GM23248 (cell line): ENCODE measurements at places on chromosomes 6 and 20.

DNA sequence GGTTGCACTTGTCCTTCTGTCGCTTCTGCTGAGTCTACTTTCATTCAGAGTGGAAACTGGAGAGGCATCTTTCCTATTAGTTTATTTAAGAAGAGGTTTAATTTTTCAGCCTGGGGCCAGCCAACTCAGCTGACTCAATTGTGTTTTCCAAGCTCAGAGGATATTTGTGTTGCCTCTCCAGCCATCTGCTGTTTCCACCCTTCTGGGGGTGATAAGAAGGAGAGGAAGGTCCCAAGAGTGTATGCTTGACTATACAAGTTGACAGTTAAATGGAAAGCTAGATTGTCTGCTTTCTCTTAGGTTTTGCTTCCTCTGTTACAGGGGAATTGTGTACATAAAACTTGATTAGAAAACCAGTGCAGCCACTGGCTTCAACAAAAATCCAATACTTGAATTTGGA lies 3.0 kb downstream of the PSMF1 start:
- no peak for DNase-seq

DNA sequence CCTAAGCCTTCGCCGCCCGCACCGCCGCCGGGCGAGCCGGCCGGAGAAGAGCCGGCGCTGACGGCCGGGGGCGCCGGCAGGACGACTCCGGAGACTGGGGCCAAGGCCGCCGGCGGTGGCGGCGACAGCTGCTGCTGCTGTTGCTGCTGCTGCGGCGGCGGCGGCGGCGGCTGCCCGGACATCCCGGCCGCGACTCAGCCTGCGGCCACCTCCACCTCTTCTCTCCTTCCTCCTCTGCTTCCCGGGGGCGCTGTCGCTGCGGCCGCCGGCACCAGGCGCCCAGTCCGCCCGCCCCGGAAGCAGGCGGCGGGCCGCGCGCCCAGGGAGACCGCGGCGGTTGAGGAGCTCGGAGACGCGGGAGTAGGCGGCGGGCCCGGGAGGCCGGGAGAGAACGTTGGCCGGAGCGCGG lies 307 bp downstream of the RANBP9 start:
- no peak for DNase-seq

GRCh38 chr20:62212299-62212698 lies 7.8 kb downstream of the HRH3 start:
- no peak for DNase-seq

- DNase-seq: peak; percentile 87
These were observed 28.9 kb downstream of the VEGFA start for GRCh38 chr6:43798688-43799444.

- DNase-seq: peak; percentile 81
These were observed 129.1 kb upstream of the SMLR1 start for GRCh38 chr6:130697995-130698535.

DNA sequence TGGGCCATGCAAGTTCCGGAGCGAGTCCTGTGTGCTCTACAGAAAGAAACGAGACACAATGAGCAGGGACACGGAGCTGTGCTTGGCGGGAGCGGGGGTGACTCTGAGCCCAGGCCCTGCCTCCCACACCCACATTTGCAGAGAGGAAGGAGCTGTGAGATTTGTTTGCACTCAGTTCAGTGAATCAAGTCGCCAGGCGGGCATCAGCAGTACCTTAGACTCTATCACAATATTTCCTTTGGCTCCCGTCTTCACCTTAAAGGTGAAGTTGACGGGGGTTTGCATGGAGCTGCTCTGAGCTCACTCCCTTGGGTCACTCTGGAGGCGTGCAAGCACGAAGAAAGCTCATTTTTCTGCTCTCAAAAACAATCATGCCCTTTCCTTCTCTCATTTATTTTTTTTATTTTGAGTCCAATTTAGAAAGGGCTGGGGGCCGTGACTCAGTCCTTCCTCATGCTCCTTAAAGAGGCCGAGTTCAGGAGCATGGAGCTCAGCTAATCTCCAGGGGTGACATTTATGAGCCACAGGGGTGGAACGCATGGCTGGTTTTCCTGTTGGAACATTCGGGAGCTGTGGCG lies 188.2 kb downstream of the NFATC2 start:
- DNase-seq: peak; percentile 76

DNA sequence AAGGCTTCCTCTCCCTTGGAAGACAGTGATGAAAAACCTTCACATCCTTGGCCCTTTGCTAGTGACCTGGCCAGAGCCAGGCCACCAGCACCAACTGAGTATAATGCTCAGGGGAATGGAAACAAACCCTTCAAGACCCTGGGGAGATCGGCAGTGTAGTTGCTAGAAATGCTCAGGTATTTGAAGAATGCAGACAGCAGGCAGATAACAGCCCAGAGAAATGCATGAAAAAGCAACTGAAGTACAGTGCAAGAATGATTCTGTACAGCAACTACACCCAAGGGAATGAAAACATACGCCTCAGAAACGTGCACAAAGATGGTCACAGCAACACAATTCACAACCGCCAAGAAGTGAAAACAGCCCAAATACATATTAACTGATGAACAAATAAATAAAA lies 41.1 kb downstream of the PPP1R3G start:
- DNase-seq: no peak

DNA sequence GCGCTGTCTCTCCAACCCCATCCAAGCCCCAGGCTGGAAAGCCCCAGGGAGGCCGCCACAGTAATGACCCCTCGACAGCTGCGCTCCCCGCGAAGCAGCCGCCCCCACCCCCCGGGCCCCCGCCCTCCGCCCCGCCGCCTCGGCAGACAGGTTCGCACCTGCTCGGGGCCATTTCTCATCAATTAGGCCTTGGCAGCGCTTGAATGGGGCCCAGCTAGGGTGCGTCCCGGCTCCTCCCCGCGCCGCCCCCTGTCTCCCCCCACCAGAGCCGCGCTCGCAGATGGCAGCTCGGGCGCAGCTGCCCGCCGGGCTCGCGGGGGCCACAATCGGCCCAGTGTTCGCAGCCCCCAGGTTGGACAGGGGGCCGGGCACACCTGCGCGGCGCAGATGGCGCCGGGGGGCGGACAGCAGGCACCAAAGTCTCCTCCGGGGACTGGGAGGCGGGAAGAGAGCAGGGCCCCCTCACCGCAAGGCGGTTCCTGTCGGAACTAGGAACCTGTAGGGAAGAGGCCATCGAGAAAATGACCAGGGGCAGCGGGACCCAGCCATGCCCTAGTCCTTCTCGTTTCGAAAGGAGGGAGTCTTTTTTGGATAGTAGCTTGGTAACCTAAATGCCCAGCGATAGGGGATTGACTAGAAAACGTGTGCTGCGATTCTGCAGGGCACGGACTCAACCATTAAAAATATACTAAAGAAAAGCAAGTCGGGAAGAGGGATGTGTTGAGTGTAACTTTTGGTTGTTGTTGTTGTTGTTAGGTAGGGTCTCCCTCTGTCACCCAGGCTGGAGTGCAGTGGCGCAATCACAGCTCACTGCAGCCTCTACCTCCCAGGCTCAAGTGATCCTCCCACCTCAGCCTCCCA lies 83.2 kb upstream of the EYA2 start:
- DNase-seq: no peak

DNA sequence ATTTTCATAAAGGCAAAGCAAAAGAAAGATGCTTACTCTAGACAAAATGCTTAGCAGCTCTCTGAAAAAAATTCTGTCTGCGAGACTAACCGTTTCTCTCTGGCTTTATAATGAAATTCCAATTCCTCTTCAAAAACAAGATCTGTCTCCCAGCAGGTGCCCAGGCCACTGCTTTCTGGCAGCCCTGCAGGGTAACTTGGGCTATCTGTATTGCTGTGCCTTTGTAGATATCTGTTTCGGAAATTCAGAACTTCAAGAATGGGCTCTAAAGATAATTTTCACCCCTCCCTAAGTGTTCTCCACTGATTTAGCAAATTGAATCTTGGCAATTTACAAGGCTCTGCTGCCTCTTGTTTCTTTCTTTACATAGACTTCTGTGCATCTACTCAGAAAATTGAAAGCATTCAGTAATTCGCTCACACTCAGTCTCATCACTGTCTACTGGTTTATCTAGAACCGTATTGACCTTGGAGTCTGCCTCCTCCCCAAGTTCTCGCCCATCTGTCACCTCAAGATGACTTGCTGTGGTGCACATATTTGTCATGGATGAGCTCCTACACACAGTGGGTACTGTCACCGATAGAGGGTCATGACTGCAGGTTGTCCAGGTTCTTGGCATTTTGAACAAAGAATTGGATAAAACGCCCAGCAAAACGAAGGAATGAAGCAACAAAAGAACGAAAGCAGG lies 26.4 kb upstream of the FABP7 start:
- DNase-seq: no peak

DNA sequence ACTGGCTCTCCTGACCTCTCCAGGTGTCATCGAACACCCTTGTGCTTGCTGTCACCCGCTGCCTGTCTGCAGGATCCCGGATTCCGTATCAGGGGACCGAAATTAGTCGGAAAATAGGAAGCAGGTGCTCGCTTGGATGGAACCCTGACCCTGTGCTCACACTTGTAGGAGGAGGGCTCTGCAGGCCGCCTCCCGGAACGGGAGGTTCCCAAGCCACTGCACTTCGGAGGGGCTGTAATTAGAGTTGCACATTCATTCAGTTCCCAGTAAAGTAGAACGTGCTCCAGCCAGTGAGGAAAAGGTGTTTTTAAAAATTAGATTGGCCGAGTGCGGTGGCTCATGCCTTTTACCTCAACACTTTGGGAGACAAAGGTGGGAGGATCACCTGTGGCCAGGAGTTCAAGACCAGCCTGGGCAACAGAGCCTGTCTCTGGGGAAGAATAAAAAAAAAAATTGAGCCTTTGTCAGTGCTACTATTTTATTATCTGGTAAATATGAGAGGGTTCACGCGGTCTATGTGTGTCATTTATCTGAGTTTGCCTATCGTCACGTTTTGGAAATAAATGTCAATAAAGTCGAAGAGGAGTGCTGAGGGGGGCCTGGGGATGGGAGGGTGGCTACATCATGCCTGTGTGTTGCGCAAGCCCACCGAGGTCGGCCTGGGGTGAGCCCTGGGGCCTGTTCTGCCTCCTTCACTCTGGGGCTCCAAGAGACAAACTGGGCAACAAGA lies 1.5 kb upstream of the GMEB2 start:
- peak; percentile 80 for DNase-seq

GRCh38 chr20:1952737-1953530 lies 40.9 kb downstream of the PDYN start:
- DNase-seq: no peak

- DNase-seq: peak; percentile 26
These were observed 1.0 kb downstream of the MAP1LC3A start for GRCh38 chr20:34559311-34560140.

DNA sequence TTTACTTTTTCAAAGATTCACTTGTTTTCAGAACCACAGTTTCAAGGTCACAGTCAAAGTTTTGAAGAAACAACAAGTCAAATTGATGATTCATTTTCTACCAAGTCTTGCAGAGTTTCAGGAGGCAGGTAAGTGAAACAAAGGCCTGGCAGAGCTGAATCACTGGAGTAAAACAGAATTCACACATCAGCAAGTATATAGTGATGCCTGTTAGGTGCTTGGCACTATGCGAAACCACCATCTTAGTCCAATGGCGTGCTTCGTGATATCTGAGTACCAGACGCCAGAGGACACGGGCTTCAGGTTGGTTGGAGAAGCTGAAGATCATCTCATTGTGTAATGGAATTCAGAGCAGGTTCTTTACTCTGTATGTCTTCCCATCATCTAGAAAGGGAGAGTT lies 75.9 kb downstream of the RTN4IP1 start:
- no peak for DNase-seq

DNA sequence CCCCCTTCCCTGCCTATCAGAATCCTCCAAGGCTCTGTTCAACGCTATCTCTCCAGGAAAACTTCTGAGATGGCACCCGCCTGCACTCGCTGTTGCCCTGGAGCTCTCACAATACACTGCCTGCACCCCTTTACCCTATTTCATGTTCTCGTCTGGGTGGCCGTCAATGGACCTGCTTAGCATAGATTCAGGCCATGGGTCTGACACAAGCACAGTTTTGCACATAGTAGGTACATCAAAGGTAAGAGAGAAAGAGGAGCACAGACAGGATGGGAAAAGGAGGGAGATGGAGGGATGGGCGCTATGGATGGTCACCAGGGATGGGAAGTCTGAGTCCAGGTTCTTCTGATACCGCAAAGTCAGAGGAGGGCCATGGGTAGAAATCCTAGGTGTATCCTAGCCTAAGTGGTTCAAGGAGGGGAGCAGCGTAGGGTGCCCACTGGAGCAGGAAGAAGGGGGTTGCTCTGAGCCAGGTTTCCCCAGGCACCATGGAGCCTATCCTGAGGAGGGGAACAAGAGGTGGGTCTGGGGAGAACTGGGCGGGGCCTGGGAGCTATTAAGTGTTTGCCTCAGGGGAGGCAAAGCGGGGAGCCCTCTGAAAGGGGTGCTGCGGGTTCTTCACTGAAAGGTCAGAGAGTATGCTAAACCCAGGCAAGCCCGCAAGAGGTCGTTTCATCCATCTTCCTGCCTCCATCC lies 89.3 kb downstream of the MRPL14 start:
- no peak for DNase-seq

- DNase-seq: peak; percentile 45
These were observed 22.1 kb downstream of the STK35 start for GRCh38 chr20:2123720-2124119.

GRCh38 chr6:129901910-129902309 lies 40.8 kb upstream of the TMEM244 start:
- peak; percentile 9 for DNase-seq

GRCh38 chr20:58705208-58705926 lies 12.8 kb downstream of the NPEPL1 start:
- DNase-seq: no peak

GRCh38 chr6:24497254-24497970 lies 2.6 kb downstream of the ALDH5A1 start:
- no peak for DNase-seq

- DNase-seq: no peak
These were observed 19.2 kb downstream of the NCOA6 start for GRCh38 chr20:34806255-34806654.

- peak; percentile 62 for DNase-seq
These were observed 26.8 kb upstream of the CLIC5 start for GRCh38 chr6:46042355-46042999.

GRCh38 chr6:18081025-18081668 lies 41.3 kb downstream of the NHLRC1 start:
- DNase-seq: no peak

DNA sequence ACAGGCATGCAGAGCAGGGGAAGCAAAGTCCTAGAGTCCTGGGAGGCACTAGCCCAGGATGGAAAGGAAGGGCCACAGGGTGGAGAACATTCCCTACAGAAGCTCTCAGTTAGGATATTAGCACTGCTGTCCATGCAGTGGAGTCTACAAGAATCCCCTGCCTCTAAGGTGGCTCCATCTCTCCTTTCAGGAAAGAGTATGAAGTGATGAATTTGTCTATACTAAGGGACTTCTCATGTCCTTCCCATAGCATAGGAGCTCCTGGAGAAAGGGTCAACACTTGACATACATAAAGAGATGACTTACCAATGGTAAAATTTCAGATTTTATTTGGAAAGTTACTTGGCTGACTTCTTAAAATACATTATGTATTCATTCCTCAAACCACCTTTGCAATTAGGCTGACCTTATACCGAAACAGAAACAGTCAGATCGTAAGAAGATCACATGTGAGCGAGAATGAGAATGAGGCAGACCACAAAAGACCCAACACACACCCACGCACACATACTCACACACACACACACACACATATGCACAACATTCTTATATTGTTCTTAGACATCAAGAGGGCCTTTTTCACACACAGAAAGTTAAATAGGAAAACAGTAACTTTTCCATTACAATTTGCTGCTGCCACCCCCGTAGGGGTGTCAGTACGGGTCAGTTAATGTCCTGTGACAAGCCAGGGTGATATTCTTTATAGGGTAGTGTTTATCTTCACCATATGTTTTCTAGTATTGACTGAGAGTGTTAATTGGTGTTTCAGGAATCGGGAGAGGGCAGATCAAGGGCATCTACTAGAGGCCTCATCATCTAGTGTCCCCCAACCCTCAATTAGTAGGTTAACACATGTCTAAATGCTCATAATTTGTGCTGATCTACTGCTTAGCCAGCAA lies 159.4 kb downstream of the FAXC start:
- DNase-seq: no peak
